M059J (cell line): ENCODE measurements at places on chromosomes 12 and 14.

GRCh38 chr12:50032854-50033581, 7.7 kb upstream of the RACGAP1 start:
- no peak for DNase-seq

DNA sequence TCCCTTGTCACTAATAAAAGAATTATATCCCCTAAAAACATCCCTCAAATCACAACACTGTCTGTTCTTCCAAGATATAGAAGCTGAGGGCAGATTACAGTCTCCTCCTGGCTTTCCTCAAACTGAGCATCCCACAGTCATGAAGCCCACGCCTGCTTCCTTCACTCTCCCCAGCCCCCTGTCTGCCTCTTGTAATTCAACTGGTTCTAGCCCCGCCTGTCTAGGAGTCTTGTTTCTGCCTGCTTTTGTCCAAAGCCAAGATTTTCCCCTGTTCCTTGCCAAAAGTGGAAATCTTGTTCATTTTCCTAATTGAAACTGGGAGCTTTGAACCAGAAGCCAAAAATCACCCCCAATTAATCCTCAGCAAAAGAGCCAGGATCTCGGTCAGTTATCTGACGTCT, 35.9 kb upstream of the PWP1 start:
- DNase-seq, result no peak

DNA sequence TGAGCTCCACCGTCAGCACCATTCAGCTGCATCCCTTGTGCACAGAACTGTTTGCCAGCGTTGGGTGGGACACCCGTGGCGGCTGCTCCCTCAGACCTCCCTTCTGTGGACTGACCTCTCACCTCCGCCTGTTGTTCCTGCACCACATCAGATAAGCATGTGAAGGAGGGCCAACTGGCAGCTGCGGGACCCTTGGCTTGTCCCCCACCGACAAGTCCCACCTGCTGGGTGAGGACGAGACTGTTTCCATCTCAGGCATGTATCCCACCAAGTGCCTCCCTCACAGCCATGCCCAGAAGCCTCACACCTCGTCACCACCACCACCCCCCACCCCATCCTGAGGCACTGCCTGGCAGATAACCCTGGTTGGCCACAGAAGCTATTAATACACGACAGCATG, 18.6 kb upstream of the TEAD4 start:
- no peak for DNase-seq

- DNase-seq, result no peak
These were observed 850 bp upstream of the ZNF385A start for GRCh38 chr12:54385251-54385914.

DNA sequence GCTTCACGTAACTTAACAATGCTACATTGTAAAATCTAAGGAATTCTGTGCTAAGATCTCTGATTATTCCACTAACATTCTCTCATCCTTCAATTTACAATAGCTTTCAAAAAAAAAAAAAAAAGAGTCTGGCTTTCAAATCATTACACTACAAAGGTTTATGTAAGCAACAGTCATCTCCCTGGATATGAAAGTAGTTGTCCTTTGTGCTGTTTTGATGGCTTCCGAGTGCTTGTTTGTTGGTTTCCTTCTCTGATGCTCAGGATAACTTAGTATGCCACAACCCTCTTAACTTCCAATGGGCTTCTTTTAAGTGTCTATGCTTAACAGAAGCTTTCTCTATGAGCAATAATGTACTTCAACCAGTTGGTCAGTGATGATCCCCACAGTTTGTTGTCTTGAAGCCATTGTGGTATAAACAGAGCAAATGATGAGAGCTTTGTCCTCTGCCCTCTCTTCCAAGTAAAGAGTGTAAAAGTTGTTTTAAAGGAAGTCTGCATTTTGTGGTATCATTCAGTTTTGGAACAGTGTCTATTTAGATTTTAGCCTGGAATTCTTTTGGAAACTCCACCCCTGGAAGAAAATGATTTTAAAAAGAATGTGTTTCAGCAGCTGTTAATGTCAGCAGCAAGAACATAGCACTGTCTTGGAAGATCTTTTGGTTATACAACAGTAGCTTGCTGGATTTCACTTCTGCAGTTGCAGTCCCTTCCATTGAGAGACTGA, 396.1 kb upstream of the RGS6 start:
- peak; percentile 9 for DNase-seq

GRCh38 chr14:77603031-77603430, 13.4 kb downstream of the SPTLC2 start:
- DNase-seq, result no peak

DNA sequence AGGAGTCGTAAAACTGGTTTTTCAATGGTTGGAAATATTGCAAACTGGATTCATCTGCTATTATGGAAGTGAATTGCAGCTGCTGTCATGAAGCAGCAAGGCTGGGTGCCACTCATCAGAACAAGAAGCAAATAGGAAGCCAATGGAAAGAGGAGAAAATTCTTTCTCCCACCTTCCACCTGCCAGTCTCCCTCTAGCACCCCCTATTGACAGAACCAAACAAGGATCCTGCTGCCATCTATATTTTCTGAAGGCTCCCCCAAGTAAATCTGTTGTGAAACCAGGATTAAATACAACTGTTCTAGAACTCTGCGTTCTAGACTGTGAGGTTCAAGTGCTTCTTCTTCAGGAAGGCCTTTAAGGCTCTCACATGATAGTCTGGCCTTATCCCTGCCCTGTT, 286.6 kb downstream of the AACS start:
- DNase-seq, result no peak

DNA sequence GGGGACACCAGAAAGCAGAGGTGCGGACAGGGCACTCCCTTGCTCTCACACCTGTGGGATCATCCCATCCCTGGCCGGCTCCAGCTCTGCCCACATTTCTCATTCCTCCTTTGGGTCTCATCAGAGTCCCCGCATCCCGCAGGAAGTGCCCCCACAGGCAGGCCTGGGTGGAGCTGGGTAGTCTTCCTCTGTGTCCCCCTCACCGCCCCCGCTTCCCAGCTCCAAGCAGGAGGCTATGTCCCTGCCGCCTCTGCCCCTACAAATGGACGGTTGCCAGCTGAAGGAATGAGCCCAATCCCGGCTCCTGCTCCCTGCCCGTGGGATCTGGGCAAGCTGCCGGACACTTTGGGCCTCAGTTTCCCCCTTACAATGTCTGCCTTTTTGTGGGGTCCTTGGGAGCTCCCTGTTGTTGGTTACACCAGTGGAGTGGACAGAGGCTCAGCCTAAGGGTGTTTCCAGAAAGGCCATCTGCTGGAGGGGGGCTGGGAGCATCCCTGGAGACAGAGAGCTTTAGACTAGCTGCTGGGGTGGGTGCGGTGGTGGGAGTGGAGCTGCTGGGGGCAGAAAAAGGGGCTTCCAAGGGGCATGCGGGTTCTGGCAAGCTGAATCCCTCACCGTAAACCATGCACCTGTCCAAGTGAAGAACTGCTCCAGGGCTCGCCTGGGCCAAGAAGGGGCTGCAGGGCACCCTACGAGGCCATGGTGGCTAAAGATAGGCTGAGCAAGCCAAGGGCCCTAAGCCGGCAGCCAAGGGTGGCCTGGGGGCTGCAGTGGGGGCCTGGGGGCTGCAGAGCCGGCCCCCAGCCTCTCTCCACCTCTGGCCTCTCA, 7.9 kb upstream of the GPR132 start:
- DNase-seq, result no peak

- DNase-seq, result no peak
These were observed 11.0 kb upstream of the NCOR2 start for GRCh38 chr12:124578445-124578844.

- DNase-seq, result no peak
These were observed at the start of gene DGLUCY for GRCh38 chr14:91113829-91114078. Gene DGLUCY, plus strand, starts transcription at chr14:91114073. Its CDS starts 46,222 bp downstream, at chr14:91160295.

GRCh38 chr14:25350021-25350420, 300.1 kb upstream of the STXBP6 start:
- no peak for DNase-seq

DNA sequence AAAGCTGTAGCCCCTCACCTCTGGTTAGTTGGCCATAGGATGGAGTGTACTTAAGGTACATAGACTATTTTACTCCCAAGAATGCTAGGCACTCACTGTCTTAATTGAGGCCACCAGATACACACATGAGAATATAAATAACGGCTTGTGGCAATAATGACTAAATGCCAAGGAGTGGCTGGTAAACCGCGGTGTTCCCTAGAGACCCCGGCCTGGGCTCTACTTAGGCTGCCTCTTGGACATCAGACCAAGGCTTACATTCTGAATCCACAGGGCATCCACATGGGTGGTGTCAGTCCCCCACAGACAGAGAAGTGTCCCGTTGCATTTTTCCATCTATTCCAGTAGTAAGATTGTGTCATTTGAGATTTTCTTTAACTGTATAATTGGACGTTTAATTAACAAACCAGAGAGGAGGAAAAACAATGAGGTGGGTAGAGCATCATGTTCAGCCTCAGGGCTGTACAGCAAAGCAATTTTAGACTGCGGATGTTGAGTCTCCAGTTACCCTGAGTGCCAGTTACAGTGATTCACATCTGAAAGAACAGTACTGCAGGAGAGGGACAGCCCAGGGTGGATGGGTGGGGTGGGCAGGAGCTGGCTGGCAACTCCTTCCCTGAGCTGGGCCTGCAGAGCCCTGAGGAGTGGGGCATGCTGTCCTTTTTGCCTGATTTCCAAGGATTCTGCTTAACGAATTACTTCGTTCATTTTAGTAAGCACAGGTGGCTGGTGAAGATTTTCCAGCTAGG, 20.5 kb downstream of the CKB start:
- DNase-seq, result no peak

GRCh38 chr12:66055837-66056319, 74.7 kb downstream of the LLPH start:
- DNase-seq, result no peak

GRCh38 chr14:66884149-66884548, 305.1 kb upstream of the GARIN2 start:
- peak; percentile 7 for DNase-seq

DNA sequence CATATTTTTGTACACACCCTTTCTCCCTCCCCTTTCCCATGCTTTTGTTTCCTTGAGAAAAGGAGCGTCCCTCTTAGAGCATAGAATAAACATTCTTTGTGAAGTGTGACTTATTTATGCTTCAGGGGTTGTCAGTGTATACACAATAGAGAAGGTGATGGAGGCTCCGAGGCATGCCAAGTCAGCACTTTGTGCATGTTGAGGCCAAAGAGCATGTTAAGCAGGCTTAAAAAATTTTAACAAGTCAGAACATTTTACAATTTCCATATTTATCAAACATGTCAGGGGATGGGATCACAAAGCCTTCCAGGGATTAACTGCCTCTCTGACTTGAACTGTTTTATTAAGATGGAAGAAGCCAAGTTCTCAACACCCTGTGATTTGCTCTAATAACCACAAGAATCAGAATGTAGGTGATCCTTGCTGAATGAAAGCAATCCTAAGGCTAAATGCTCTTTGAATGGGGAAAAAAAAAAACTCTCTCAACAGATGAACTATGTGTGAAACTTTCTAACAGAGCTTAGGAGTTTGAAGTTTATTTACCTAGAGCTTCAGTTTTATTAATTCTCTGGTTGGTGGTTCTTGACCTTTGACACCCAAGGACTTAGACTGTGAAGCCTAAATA, 223.1 kb downstream of the RAD51B start:
- DNase-seq, result peak; percentile 57

DNA sequence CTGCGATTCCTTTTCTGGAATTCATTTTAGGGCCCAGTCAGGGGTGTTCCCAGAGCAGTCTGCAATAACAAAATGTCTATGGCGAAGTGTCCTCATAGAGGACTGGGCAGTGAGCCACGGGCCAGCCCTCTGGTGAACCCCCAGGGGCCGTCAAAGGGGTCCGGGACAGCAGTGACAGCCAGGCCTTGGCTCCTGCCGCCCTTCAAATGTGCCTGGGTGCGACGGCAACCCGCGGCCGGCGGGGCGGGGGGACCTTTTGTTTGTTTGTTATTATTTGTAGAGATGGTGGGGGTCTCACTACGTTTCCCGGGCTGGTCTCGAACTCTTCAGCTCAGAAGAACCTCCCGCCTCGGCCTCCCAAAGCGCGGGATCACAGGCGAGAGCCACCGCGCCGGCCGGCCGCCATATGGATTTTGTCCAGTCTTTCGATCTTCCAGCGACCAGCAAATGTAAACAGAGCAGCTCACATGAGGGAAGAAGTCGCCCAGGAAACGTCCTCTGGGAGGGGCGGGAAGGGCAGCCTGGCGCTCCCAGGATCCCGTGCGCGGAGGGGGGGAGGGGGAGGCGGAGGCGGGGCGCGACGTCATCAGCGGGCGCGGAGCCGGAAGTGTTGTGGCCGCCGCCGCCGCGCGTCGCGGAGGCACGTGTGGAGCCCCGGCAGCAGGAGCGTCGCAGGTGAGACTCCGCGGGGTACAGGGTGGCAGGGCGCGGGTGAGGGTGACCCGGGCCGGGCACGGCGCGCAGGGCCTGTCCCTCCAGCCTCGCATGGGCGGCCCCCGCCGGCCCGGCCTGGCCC, at the start of gene TRMT61A:
Gene TRMT61A (plus strand): TSS at position 610 of the 796 bp plus-strand sequence. CDS start 783 bp downstream, outside the sequence.
- peak; percentile 84 for DNase-seq

DNA sequence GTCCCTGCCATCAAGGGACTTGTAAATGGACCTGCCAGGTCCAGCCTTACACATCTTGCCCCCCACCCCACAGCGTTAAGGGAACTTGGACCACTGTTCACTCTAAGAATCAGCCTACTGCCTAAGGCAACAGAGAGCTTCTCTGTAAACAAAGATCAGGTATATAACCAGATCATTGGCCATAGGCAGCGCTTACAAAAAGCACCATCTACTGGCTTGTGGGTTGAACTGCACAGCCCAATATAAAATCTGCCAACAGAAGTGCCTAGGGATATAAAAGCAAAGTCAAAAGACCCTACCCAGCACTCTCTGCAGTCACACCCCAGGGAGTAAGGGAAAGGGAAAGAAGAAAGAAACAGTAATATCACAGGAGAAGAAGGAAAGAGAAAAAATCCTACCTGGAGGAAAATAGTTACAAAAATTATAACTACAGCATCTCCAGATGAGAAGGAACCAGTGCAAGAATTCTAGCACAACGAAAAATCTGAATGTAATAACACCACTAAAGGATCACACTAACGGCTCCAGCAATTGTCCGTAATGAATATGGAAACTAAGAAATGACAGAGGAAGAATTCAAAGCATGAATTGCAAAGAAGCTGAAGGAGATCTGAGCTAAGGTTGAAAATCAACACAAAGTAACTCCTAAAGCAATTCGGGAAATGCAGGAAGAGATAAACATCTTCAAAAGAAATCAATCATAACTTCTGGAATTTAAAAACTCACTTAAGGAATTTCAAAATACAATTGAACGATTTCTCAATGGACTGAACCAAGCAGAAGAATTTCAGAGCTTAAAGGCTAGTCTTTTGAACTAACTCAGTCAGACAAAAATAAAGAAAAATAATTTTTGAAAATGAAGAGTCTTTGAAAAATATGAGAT, 95.2 kb upstream of the PCED1B start:
- DNase-seq, result peak; percentile 77

DNA sequence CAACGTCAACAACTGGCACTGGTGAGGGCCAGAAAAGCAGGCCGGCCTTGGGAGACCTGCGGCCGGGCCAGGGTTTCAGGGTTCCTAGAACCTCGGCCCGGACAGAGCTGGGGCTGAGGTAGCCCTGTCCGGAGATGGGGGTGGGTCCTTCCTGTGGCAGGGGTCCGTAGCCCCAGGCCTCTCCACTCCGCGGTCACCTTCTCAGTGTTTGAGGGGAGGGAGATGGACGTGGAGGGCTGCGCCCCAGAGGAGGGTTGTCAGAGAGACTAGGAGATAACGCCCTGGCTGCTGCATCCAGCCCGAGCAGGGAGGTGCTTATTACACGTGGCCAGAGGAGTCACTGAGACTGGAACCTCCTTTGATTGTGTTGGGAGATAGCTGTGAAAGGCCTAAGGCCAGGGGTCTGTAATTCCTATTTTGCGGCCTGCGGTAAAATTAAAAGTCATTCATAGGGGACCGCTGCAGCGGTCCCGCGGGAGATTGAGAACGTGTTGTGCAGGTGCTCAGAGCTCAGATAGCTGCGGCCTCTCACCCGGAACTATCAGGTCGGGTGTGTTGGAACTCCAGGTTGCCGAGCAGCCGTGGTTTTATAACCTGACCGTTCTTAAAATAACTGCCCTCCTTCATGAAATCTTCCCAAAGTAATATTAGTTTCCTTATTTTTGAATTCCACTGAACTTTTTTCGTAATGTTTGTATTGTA, 507 bp downstream of the AHSA1 start:
- DNase-seq, result peak; percentile 49
